ENCODE measurements at places on chromosomes 2 and 18.

GRCh38 chr18:27171993-27172392 is 13.1 kb downstream of the CHST9 start:
- DNase-seq = no peak

DNA sequence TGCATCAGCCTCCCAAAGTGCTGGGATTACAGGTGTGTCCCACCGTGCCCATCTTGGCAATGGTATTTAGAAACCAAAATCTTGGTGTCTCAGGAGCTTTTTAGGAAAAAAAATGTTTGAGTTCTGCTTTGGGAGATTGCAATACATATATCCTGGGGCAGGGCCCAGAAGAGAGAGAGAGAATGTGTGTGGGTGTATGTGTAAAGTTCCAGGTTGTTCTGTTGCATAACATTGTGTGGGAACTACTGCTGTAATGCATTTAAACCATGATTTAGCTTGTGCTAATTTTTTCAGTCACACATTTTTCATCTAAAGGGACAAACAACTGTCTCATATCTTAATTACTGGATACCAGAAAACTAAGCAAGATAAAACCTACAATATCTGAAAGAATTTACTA is 70.8 kb upstream of the NABP1 start:
- DNase-seq = no peak

GRCh38 chr2:115294999-115295398 is 852.6 kb downstream of the DPP10 start:
- DNase-seq = no peak

GRCh38 chr18:79812052-79812451 is 14.3 kb downstream of the KCNG2 start:
- no peak for DNase-seq

GRCh38 chr2:190205657-190206056 is 114.0 kb downstream of the HIBCH start:
- no peak for DNase-seq

DNA sequence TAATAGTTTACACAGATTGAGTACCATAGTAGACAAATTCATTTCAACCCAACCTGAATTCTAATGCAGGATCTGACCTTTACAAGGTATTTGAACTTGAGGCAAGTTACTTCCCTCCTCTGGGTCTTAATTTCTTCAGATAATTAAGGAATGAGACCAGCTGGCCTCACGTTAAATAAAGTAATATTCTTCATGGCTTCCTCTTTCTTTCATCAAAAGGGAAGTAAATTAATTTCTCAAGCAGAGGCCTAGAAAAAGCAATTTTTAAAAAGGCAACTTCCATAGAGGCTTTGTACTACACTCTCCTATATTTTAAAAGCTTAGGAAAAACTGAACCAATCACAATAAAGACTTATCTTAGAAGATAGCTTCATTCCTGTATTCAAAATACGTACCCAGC is 109.2 kb downstream of the EXOC6B start:
- DNase-seq = no peak

DNA sequence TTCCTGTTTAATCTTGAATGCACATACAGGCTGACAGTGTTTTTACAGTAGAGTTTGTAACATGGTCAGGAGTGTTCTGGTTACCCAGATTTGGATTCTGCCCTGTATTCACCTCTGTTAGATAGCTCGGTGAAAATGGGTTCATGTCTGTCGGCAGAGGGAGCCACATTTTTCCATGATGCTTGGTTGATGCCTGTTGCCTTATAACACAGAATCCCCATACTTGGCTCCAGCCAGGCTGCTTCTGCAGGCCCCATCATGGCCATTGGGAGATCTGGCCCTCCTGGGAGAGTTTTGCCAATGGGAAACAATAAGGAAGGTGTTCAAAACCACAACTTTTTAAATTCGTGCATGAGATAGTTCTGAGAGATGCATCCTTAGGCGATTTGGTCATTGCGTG is 78.1 kb downstream of the WDSUB1 start:
- no peak for DNase-seq

- DNase-seq = no peak
Measured at GRCh38 chr2:224574423-224575084, 10.6 kb downstream of the CUL3 start.

GRCh38 chr2:72682061-72682460 is 143.8 kb downstream of the EXOC6B start:
- DNase-seq = no peak

GRCh38 chr2:100934504-100935371 is 67.4 kb upstream of the RPL31 start:
- DNase-seq = no peak

DNA sequence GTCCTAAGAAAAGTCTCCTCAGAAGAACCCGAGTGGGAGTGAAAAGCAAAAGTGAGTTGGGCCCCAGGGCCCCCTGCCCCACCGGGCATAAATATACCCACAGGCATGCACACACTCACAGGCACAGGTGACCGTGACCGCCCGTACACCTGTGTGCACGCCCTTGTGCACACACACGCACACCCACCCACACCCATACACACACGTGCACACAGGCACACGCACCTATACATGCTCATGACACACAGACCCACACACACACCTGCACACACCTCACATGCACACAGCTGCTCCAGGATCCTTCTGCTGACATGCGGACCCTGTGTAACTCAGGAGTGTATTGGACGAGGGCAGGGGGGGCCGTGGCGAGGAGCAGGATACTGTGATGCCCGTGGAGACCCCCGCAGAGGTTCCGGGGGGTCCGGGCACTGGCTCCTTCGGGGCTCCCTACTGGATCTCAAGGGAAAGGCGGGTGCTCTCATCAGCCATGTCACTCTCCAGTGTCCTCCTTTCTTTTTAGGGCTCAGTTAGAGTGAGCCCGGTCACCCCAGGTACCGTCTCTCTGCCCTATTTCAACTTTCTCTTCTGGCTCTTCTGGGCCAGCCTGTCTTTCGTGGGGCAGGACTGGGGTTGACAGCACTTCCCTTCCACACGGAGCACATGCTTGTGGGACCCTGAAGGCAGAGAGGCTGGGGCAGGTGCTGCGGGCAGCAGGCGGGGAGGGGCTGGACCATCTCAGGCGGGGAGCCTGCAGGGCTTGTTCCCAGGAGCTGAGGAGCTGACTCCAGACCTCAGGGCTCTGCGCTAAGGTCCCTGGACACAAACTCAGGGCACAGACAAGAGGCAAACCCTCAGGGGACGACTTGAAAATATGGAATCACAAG is 48.5 kb downstream of the TPO start:
- no peak for DNase-seq

- DNase-seq = no peak
Measured at GRCh38 chr2:102803897-102804217, 42.0 kb downstream of the TMEM182 start.

- DNase-seq = peak; percentile 33
Measured at GRCh38 chr2:231227310-231228162, 29.1 kb downstream of the ARMC9 start.

GRCh38 chr2:217893440-217893839 is 109.4 kb downstream of the TNS1 start:
- DNase-seq = no peak

- no peak for DNase-seq
Measured at GRCh38 chr18:63867368-63868125, 20.0 kb upstream of the SERPINB2 start.

DNA sequence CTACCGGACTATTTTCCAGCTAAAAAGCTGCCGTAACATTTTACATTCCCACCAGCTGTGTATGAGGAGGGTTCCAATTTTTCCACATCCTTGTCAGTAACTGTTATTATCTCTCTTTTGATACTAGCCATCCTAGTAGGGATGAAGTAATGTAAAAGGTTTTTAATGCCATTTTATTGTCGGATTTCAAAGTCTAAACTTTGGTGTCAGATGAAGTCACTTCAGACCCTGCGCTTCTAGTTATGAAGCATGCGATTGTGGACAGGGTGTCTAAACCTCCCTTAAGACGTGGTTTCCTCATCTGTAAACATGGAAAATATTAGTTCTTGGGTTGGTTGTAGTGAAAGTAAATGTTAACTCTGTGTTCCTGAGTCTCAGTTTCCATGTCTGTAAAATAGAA is 4.7 kb downstream of the DGKD start:
- no peak for DNase-seq

DNA sequence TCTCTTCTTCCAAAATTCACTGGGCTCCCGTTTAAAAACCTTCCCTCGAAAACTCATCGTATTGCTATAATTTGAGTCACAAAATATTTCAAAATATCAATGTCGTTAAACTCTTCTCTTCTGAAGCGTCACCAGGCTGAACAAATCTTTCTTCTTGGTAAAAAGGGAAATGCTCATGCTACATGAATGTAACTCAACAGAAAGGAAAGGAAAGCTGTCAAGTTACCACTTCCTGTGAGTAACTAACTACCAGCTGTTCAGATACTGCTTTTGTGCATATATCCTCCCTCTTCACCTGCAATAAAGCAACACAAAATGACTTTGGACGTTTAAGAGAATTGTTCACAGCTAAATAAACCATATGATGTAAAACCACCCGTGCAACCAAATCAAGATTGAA is 95.4 kb downstream of the DOCK10 start:
- DNase-seq = no peak

GRCh38 chr2:151975460-151976414 is 123.1 kb downstream of the CACNB4 start:
- DNase-seq = no peak

DNA sequence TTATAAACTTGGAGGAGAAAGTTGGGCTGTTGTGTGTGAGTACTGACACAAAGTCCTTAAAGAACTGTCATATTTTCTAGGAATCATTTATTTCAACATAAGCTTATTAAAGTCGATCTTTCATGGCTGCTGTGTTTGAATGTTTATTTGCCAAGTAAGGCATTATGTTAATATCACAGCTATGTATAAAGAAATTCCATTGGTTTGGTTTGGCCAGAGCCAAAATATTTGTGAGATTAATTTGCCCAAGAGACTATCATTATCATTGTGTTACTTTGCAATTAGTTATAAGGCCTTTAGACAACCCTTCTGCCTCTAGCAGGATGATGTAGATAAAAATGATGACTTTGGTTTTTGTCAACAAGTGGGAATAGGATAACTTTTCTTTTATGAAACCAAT is 240.6 kb upstream of the NT5C1B start:
- no peak for DNase-seq

DNA sequence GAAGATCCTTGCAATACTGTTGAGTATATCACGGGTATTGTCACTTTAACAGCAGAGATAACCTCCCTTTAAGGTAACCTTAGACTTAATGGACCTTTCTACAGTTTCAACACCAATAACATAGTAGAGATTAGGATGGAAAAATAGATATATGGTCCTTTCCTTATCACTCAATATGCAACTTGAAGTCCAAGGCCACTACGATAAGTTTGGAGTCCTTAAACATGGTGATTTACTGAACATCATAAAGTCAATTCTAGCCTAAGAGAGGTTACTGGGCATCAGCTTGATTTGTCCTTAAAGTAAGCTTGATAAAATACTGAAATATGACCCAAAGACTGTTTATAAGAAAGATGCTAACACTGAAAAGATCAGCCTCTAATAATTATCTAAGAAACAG is 203.2 kb downstream of the STK39 start:
- no peak for DNase-seq

- no peak for DNase-seq
Measured at GRCh38 chr2:217732992-217733391, 269.8 kb downstream of the TNS1 start.

GRCh38 chr2:113173542-113174375 is at the start of gene PSD4:
TSS of gene PSD4 (plus strand) at chr2:113173971. CDS start at chr2:113182457, 8,486 bp downstream.
- DNase-seq = peak; percentile 92

- no peak for DNase-seq
Measured at GRCh38 chr2:239666855-239667376, 266.1 kb upstream of the HDAC4 start.

DNA sequence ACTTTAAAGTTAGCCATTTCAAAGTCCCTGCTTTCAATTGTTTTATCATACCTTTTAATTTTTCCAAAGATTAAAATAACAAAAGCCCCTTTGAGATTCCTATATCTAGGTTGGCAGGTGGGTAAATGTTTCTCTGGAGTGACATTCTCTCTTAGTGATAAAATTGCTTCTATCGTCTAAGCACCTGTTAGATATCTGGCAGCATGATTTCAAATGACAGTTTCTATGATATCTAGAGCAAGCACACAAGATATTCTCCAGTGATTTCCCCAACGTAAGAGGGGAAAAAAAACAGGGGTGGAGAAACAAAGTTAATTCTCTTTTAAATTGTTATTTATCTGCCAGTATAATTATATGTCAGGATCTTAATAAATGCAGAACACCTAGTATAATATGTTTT is 610.2 kb downstream of the DSC3 start:
- DNase-seq = no peak

GRCh38 chr2:241659150-241659739 is 21.8 kb downstream of the ATG4B start:
- peak; percentile 49 for DNase-seq
